ENCODE measurements at places on chromosomes 1 and 21.

GRCh38 chr1:1063945-1064831 is 9.9 kb downstream of the RNF223 start:
- peak; percentile 79 for DNase-seq

- DNase-seq, result no peak
Measured at GRCh38 chr1:109642626-109643025, 13.3 kb upstream of the GSTM4 start.

GRCh38 chr1:119008483-119009311 is 20.6 kb upstream of the TBX15 start:
- DNase-seq, result no peak

GRCh38 chr1:177561436-177561835 is 390.7 kb downstream of the BRINP2 start:
- DNase-seq, result no peak

DNA sequence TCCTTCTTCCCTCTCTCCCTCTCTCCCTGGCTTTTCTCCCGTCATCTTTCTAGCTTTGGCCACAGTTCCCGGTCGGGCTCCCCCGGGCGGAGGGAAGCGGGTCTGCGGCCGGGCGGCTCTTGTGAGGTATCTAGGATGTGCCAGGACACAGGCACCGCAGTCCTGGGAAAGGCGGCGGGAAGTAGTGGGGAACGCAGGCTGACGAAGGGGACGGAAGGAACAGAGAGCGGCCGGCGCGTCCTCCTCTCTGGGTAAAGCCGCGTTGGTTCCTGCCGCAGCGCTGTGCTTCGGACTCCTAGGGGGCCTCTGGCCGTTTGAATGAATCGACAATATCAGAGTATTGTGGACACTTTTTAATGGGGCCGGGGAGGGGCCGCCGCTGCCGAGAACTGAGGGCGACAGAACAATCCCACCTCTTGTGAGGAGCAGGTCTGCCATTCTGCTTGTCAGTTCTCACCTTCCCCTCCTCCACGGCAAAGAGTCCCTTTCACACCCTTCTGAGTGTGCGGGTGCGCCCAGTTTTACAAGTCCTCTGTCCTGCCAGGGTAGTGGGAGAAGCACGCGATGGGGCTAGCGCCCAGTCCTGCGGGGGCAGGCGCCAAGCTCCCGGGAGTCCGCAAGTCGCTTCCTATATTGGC is 1.2 kb upstream of the LHX9 start:
- no peak for DNase-seq

- no peak for DNase-seq
Measured at GRCh38 chr1:51301844-51302162, 28.6 kb downstream of the TTC39A start.

GRCh38 chr21:33821503-33822322 is 93.9 kb downstream of the ATP5PO start:
- no peak for DNase-seq

DNA sequence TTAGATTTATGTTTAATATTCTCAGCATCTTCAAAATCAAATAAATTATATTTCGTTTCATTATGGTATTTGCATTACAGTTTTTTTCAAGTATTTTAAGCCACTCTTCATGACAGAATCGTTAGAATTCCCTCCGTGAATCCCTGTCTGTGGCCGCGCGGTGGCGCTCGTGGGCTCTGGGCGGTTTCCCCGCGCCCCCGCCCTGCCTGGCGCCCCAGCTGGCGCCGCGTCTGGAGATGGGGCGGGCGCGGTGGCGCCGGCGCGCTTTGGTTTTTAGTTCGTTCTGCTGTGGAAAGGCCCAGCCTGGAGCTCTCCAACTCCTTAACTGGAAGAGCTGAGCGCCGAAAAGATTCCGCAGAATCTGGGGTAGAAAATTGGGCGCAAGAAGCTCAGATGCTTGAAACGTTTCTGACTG is 25.7 kb downstream of the PRMT2 start:
- no peak for DNase-seq

DNA sequence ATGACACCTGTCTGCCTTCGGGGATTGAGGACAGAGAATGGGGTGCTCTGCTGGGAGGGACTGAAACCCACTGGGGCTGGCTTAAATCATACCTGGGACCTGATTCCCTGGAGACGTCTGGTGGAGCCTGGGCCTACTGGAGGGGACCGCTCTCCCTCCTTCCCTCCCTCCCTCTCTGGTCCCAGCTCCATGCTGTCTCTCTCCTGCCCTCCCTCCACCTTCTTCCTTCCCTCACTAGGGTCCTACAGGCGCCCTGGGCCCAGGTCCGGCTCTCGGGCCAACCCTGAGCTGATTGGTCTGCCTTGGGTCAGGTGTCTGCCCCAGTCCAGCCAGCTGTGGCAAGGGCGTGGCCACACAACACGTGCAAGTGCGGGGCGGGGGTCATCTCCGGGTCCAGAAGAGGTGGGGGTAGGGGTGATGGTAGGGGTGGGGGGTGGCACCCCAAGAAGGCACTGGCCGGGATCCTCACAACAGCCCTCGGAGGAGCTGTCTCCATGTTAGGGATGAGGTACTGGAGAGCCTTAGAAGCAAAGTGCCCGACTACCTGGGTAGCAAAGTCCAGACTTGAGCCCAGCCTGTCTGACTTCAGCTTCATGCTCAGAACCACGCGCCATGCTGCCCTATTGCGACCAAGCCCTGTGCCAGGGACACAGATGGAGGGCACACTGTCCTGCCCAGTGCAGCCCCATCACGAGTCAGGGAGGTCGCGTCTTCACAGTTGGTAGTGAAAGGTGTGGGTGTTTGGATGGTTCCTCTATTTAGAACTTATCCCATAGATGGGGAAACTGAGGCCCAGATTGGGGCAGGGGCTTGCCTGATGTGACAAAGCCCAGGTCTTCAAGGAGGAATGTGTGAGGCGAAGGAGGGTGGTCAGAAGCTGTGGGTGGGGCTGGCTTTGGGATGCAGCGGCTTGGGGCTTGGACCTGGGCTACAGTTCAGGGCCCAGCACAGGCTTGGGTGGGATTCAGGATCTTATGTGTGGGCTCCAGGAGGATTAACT is 574.1 kb downstream of the PTPRU start:
- DNase-seq, result no peak

- no peak for DNase-seq
Measured at GRCh38 chr1:87506147-87506546, 177.5 kb downstream of the LMO4 start.

GRCh38 chr1:15625056-15625917 is 8.0 kb downstream of the DDI2 start:
- no peak for DNase-seq

DNA sequence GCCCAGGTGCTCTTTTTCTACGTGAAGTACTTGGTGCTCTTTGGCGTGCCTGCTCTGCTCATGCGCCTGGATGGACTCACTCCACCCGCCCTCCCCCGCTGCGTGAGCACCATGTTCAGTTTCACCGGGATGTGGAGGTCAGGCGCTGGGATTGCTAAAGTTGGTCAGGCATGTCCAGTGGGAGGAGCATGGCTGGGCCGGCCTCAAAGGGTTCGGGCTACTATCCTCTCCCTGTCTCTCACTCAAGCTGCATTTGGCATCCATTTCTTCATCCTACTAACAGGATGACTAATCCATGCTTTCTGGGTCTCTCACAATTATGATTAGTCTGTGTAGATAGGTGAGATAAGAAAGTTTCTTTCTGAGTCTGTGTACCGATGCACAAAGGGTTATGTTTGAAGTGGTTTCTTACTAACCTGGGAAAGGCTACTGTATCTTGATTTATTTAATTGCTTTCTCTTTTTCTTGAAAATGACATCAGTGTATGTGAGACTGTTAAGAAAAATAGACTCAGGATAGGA is 135.9 kb downstream of the HHAT start:
- DNase-seq, result no peak

- no peak for DNase-seq
Measured at GRCh38 chr1:228783418-228784040, 48.2 kb downstream of the RHOU start.

- DNase-seq, result no peak
Measured at GRCh38 chr1:67674260-67675011, 10.6 kb upstream of the GADD45A start.

DNA sequence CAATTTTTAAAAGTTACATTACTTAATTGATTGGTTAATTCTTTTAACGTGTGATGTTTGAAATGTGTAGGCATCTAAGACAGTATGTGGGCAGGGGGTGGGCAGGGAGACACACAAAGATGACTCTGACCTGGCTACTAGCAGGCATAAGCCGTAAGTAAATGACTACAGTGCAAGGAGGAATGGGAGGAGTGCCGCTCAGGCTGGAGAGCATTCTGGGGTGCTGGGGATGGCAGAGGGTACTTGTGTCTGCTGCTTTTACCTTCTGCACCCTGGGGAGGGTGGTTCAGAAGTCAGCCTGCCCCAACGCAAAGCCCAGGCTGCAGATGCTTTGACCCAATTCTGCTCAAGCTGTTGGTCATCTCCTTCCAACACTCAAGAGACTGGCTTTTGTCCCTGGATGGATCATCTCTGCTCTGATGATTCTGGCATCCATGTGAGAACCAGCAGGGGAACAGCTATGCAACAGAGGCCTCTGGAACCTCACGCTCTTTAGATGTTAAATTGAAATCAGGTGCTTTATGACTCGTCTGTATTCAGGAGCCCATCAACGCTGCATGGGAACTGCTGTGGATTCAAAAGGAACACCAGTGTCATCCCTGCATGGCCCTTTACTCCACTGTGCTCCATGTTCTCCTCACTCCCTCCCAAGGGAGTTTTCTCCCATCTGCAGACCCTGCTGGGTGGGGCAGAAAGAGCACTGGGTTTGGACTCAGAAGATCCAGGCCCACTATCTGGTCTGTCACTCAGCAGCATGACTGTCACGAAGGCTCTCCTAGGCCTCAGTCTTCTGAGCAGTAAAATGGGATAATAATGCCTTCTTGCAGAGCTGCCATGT is 78.8 kb downstream of the FAM78B start:
- DNase-seq, result no peak

DNA sequence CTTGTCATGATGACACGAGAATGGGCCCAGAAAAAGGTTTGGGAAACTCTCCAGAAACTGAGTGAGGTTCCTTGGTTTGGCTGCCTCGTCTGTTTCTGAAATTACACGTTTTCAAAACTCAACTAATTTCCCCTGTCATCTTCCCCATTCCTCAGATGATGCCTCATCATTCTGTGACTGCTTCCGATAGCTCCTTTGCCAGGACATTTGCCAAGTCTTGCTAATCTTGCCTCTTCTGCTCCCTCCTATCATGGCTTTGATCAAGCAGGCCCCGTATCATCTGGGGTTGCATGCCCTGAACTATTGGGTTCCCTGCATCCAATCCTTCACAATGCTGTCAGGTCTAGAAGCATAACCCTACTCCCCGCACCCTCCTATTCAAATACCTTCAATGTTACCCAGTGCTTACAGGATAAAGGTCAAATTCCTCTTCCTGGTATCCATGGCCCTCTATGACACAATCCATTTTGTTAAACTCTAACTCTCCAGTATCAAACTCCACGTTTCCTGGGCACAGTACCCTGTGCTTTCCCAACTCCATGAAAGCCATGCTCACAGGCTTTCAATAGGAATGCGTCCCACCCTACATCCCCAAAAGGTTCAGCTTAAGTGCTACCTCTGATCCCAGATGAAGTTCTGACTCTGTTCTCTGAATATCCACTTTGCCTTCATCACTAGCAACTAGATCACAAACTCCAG is 22.2 kb upstream of the TMEM200B start:
- DNase-seq, result no peak

DNA sequence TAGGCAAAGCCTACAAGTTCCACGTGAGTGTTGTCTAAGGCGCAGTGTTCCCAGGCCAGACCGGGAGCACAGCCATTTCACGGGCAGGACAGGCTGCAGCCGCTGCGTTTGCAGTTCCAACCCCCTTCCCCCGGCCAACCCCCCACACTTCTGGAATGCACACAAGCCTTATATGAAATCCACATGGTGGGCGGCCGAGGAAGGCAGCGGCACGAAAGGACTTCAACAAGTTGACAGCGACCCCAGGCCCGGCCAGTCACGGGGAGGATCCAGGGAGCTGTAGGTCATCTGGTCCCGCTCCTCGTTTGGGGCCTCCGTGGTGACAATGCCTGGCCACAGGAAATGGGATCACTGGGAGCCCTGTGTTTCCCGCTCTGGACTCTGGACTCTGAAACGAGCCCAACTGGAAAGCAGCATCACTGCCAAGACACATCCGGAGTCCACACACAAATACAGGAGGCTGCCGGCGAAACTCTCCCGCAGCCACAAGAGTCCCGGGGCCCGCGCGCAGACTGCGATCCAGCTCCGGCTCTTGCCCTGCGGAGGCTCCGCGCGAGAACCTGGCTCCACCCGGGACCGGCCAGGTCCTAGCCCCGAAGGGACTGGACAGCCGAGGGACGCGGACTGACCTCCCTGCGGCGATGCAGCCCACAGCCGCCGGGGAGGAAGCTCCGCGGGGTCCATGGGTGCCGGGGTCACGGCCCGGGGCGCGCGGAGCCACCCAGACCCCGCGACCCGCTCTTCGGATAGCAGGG is 794 bp downstream of the NID1 start:
- no peak for DNase-seq

- no peak for DNase-seq
Measured at GRCh38 chr1:202798792-202799331, 9.4 kb downstream of the KDM5B start.

DNA sequence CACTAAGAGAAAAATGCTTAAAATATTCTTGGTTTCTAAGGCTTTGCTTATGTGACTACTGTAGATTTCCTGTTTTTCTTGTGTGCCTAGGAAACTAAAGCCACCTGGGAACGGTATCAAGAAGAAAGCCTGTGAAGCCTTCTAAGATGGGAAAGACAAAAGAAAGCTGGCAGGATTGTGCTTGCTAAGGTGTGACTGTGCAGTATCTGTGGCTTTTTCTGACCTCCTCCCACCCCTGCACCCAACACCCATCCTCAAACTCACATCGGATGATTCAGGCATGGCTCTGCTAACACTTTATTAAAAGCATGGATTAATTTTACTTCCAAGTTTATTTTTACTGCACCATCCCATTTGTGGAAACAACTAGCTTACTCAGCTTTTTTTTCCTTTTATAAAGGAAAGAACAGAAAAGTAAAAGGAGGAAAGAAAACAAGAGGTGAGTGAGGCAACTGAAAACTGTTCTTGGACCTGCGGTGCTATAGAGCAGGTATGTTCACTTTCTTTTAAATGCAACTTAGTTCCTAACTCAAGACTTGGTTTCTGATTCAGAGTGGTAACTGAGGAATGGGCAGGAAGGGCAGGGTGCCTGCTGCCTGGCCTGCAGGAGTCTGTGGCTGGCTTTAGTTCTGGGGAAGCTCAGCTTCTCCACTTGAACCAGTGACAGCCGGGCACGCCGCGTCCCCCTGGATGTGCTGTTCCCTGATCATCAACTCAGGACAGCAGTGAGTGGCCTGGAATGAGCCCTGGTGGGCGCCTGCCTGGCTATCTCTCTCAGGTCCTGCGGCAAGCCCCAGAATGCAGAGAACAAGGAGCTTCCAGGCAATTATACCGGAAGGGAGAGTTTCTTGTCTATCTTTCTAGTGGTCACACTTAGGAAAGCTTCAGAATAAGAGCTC is at the start of gene GBP6:
Gene GBP6, plus strand, starts transcription at position 422 of the 899 bp plus-strand sequence. CDS start 4,493 bp downstream, outside the sequence.
- no peak for DNase-seq

Data from stimulated activated CD4-positive, alpha-beta T cell treated with anti-CD3 and anti-CD28 coated beads, TNF-alpha, amount 100 ng/mL, for 1 hour (primary cell).